ENCODE measurements at places on chromosomes 13 and 19.

DNA sequence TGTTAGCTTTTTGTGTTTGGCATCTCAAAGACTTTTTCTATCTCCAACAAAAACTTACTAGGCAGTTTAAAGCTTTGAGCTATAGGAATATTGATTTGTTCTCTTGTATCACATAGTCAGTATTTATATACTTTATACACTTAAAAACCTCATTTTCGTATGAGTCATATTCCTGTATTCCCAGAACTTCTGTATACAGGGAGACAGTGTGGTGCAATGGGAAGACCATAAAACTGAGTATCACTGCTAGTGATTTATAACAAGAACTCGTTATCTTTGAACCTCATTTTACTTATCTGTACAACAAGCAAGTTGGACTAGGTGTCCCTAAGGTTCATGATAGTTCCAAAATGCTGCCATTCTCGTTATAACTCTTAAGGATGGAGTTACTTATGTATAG lies 6.3 kb downstream of the GPR180 start:
- DNase-seq, result no peak

- no peak for DNase-seq
These were observed 17.1 kb downstream of the SHISA7 start for GRCh38 chr19:55426042-55426441.

DNA sequence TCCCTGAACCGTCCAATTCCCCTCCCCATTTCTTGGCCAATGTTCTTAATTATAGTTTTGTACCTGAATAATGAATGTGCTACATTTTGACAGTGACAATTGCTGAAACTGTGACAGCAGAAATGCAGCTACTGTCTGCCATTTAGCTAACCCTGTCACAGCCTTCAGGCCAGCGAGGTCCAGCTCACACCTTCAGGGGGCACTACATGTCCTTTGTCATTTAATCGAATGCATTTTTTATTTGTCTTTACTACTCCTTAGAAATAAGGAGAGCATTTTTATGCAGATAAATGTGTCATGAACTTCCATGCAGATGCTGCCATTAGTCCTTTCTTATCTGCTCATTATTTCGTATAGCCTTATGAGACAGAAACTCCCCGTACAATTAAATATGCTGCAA lies 159.9 kb downstream of the MZT1 start:
- DNase-seq, result no peak

DNA sequence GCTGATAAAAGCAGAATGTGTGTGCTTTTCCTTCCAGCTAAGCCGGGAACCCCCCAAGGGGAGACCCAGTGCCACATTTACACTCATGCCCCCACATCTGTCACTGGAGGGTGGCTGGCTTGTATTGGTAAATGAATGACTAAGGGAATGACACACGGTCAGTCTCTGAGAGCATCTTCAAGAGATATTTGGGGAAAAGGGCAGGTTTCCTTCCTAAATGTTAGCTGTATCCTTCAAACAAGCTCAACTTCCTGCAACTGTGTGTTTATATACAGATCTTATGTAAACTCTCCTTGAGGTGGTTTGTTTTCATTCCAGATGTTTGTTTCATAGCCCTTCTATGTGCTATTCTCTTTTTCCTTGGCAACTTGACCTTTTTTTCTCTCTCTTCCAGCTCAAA lies 192.6 kb downstream of the COL4A1 start:
- DNase-seq, result no peak

DNA sequence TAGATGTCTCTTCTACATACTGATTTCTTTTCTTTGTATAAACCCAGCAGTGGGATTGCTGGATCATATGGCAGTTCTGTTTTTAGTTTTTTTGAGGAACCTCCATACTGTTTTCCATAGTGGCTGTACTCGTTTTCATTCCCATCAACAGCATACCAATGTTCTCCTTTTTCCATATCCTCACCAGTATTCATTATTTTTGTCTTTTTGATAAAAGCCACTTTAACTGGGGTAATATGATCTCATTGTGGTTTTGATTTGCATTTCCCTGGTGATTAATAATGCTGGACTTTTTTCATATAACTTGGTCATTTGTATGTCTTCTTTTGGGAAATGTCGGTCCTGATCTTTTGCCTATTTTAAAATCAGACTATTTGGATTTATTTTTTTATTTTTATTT lies 108.5 kb downstream of the PAN3 start:
- no peak for DNase-seq
